ENCODE measurements at places on chromosomes 16 and 17.

DNA sequence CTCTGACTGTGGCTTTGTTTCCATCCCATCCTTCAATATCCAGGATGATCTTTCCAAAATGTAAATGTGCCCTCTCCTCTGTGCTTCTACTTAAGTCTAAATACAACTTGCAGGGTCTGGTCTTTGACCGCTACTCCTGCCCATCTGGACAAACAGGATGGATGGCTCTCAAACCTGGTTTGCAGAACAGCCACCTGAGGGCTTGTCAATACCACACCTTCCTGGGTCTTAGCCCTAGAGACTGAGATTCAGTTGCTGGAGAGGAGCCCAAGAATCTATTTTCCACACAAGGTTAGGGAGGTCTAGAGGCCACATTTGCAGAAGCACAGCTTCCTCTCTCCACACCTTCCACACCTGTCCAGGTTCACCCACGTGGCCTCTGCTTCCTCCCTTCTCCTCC, 1.9 kb upstream of the GRB7 start:
- DNase-seq = no peak

DNA sequence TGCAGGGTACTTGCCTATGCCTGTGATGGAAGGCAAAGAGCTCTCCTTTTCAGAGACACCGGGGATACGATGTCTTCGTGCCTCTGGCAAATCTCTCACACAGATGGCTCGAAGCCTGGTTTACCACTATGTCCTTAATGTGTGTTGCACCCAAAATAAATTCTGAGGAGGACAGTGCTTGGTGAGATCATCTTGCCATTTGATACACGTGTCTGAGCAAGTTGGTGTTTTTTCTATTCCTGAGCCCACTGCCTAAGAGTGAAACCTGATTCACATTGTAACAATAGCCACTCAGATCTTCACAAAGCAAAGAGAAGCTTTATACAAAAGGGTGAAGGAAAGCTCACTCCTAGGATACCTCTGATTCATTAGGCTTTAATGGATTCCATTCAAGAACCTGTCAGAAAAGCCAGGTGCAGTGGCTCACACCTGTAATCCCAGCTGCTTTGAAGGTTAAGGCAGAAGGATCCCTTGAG, 33.1 kb upstream of the AKAP1 start:
- no peak for DNase-seq

GRCh38 chr17:80996422-80997305, 5.0 kb downstream of the CHMP6 start:
- DNase-seq = no peak

DNA sequence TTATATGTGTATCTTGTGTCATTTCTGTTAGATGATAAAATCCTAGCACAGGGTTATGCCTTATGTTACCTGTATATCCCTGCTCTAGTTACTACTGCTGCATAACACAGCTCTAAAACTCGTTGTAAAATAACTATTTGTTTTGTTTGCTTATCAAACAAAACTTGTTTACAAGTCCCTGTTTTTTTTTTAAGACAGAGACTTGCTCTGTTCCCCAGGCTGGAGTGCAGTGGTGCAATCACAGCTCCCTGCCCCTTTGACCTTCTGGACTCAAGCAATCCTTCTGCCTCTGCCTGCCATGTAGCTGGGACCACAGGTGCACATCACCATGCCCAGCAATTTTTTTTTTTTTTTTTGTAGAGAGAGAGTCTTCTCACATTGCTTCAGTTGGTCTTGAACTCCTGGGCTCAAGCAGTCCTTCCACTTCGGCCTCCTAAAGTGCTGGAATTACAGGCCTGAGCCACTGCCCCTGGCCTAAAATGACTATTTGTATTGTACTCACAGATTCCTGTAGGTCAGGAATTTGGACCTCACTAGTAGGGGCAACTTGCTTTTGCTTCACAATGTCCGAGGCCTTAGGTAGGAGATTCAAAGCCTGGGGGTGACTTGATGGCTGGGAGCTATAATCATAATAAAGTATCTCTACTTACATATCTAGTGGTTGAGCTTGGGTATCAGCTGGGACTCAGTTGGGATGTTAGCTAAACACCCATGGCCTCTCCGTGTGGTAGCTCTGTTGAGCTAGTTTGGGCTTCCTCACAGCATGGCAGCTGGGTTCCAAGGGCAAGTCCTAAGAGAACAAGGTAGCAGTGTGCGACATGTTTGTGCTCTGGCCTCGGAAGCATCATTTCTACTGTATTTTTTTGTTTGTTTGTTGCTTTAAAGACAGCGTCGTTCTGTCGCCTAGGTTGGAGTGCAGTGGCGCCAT, 12.6 kb downstream of the DUSP14 start:
- DNase-seq = no peak

GRCh38 chr17:50214976-50215760, 13.7 kb upstream of the COL1A1 start:
- no peak for DNase-seq

- DNase-seq = no peak
Observed at GRCh38 chr17:9971991-9972390, 66.9 kb upstream of the RCVRN start.

- no peak for DNase-seq
Observed at GRCh38 chr16:68782198-68783174, 45.4 kb downstream of the CDH1 start.

DNA sequence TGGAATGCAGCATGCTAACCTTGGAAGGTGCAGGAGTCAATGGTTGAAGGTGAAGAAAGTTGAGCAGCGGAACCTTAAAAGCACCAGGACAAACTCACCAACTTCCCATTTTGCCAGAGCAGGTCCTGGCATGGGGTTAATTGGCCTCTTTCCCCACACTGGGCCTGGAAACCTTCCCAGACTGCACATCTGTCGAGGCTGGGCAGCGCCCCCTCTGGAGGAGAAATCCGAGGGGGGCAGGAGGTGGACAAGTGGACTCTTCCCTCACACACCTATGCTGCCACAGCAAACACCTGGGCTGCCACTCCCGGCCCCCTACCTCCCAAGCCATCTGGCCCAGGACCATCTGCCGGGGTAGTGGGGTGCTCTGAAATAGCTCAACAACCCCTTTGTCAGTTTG, 232.4 kb downstream of the CBLN1 start:
- DNase-seq = no peak

DNA sequence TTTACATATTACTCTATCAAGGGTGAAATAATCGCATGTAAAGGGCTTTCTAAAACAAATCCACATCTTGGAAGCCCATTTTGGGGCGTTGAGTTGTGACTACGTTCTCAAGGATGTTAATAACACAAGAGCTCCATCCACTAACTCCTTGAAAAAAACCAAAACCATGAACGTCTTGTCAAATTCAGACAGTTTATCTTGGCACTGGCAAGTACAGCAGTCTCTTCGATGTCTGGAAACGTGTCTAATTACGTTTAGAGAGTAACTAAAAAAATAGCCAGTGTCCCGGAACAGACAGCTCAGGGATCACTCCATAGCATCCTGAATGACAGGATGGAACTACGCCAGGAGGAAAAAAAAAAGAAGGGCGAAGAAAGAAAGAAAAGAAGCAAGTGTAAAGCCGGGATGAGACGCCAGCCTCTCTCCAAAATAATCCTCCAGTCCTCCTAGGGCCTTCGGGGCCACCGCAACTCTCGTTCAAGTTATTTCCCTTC, 954 bp downstream of the MYO1D start:
- no peak for DNase-seq

GRCh38 chr17:65797101-65797500, 235.7 kb upstream of the AXIN2 start:
- DNase-seq = no peak

- DNase-seq = no peak
Observed at GRCh38 chr17:4585638-4585994, 1.3 kb downstream of the SMTNL2 start.

GRCh38 chr17:79938336-79939093, 97.2 kb downstream of the TBC1D16 start:
- DNase-seq = no peak

DNA sequence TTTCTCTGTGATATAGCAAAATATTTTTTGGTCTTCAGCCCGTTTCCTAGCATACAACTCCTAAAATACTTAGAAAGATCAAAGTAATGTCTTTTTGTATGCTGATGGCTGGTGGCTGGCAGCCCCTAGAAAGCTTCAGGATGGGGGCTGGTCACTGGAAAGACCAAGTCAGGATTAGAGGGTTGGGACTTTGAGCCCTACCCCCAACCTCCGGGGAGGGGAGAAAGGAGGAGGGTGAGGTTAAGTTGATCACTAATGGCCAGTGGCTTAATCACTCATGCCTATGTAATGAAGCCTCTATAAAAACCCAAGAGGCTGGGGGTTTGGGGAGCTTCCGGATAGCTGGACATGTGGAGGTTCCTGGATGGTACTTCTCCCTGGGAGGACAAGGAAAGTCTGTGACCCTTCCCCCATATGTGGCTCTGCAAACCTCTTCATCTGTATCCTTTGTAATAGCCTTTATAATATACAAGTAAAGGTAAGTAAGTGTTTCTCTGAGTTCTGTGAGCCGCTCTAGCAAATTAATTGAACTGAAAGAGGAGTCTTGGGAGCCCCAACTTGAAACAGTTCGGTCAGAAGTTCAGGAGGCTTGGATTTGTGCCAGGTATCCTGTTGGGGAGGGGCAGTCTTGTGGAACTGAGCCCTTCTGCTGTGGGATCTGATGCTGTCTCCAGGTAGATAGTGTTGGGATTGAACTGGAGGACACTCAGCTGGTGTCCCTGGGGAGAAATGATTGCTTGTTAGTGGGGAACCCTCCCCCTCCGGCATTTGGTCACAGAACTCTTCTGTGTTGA, 3.5 kb downstream of the SLC7A6 start:
- no peak for DNase-seq

GRCh38 chr17:47172696-47173565, 16.2 kb downstream of the CDC27 start:
- no peak for DNase-seq

DNA sequence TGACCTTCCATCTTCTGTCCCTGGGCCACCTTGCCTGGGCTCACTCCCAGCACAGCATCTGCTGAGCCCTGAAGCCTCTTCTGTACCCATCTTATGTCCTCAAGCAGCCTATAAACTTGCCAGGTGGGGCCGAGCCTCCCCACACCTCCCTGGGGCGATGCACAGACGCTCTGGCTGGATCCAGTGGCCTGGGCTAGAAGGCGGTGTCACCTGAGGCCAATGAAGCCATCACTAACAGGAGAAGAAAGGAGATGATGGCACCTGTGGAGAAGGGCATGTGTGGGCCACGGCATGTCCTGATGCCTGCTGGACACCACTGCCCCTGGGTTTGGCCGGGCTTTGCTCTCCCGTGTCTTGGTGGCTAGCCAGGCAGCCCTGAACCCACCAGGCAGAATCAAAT, 45.5 kb downstream of the PEMT start:
- no peak for DNase-seq

DNA sequence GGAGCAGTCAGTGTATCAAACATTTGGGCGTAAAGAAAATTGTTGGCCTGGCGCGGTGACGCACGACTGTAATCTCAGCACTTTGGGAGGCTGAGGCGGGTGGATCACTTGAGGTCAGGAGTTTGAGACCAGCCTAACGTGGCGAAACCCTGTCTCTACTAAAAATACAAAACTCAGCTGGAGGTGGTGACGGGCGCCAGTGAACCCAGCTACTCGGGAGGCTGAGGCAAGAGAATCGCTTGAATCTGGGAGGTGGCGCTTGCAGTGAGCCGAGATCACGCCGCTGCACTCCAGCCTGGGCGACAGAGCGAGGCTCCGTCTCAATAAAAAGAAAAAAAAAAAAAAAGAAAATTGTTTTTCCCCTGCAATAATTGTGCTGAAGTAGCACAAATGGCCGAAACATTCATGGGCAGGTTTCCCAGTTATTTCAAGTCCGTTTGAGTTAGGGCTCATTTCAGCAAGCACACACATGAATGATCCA, 1.4 kb downstream of the GCSH start:
- DNase-seq = no peak

- no peak for DNase-seq
Observed at GRCh38 chr16:82628088-82628423, 1.3 kb downstream of the CDH13 start.

- DNase-seq = no peak
Observed at GRCh38 chr16:75256059-75256571, 4.7 kb upstream of the BCAR1 start.

DNA sequence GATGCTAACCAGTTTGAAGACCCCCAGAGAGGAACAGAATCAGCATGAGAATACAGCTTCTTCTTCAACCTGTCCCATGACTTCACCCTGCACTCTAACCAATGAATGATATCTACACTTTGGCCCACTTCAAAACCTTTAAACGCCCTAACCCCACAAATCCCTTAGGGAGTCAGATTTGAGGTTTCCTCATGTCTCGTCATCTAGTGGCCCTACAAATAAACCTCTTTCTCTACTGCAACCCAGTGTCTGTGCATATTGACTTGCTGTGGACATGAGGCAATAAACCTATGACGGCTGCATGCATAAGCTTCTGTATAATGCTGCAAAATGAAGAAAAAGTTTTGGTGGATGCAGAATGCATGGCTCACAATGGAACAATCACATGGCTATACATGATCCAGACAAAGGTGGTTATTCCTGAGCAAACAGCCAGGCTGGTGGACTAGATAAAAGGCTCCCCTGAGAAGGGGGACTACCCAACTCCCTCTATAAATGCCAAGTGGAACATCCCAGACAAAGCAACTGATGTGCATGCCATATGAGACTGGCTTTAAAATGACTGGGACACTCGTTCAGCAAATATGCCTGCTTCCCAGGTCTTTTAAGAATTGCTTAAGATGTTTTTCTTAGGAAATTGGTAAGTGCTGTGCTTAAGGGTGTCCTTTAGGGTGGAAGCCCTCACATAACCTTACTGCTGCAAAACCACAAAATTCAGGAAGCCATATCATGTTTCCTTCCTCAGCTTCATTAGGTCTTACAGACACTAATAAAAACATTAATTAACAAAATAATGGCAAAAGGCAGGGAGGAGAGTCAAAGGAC, 12.2 kb downstream of the N4BP1 start:
- DNase-seq = no peak

- no peak for DNase-seq
Observed at GRCh38 chr16:30656974-30657865, 1.0 kb upstream of the FBRS start.

DNA sequence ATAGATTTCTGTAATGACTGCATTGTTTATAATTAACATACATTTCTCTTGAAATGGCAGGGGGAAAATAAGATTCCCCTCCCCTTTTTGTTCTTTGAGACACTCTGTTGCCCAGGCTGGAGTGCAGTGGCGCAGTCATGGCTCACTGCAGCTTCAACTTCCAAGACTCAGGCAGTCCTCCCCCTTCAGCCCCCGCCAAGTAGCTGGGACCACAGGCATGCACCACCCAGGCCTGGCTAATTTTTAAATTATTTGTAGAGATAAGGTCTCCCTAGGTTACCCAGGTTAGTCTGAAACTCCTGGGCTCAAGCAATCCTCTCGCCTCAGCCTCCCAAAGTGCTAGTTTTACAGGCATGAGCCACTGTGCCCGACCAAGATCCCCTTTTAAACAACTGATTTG, 67.7 kb downstream of the KATNIP start:
- no peak for DNase-seq

DNA sequence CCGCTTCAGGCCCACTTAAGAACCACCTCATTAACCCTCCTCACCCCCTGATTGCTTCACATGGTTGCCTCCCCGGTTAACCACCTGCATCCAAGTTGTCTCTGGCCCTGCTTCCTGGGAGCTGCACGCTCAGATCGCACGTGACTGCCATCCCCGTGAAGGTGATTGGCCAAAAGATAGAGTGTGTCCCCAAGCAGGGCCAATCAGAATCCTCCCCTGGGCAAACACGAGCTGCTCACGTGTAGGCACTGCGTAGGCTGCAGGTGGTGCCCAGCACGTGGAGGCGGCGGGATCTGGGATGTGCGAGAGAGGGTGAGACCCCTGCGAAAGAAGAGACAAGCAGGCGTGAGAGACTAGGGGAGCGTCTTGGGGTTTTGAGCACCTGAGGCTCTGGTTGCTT, 111.8 kb upstream of the CRHR1 start:
- DNase-seq = no peak

GRCh38 chr17:80876950-80877728, 114.5 kb upstream of the CHMP6 start:
- no peak for DNase-seq
